ENCODE measurements at places on chromosomes 3 and 15. TPM values are rescaled to one million over a fixed set of nuclear protein-coding genes. Genes with fewer than 3 reads are reported as not detected.

GRCh38 chr3:42051384-42052131 lies 39.6 kb upstream of the TRAK1 start:
- no peak for DNase-seq

DNA sequence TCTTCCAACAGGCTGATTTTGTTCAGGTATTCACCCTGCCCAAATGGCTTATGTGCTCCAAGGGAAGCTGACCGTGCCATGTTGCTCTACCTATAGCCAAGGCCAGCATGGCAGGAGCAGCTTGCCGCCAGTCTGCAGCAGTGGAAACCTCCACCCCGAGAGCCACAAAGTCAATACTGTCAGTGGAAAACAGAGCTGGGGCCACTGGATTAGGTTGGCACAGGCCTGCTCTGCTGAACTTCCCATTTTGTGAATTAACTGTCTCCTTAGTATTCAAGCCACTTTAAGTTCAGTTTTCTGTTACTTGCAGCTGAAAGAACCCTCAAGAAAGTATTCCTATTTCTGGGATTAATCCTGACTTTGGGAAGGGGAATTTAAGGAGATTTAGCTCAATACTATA lies 63.8 kb upstream of the XCR1 start:
- no peak for DNase-seq

GRCh38 chr3:9302425-9303181 lies 53.2 kb upstream of the SRGAP3 start:
- peak; percentile 77 for DNase-seq

DNA sequence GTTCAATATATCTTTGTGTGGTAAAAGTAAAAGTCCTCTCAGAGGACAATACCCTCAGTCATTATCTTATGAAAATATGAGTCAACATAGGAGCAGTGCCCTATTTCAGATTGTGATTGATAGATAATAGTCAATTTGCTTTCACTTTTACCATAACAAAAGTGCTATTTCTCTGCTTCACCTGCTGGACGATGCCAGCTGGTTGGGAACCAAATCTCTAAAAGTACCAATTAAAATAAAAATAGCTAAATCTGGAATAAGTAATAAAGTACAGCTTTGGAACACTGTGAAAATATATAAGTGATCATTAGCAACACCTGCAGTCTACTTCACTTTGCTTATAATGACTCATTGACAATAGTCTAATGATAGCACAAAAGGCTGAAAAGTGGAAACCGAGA lies 390.3 kb upstream of the AGTR1 start:
- DNase-seq, result no peak

DNA sequence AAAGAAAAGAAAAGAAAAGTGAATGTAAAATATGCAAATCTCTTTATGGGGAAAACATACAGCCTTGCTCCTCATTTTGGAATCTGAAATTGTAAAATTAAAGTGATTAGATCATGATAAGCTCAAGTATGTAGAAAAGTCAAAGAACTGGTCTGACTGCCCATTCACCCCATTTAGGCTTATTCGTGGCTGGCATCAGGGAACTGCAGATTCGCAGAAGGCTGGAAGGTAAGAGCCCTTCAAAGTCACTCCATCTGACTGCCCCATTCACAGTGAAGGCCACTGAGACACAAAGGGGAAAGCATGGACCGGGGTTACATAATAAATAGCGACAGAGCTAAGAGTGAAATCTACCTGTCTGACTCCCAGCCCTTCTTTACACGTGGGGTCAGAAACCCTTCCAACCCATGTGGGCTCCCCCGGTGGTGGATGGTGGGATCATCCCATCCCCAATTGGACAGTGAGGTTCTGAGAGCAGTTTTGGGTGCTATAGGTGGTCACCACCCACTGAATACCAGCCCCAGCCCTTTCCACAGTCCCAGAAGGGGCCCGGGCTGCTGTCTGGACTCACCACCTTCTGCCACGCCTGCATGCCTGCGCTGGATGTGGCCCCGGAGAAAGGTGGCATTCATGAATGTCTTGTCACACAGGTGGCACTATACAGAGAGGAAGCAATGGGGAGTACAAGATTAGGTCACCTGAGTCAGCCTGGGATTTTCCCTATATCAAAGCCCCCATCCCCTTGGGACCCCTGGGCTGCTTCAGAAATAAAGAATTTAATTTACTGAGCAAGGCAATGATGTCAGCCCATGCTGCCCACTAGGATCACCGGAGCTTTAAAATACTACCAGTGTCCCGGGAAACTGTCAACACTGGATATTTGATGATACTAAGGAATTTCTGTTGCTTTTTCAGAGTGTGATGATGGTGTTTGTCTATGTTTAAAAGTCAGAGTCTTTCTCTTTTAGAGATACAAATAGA lies 17.9 kb downstream of the DZIP1L start:
- no peak for DNase-seq

- DNase-seq, result no peak
These were observed 317 bp downstream of the ROBO2 start for GRCh38 chr3:77040216-77040615.

GRCh38 chr15:83250781-83251180 lies 33.7 kb downstream of the BNC1 start:
- no peak for DNase-seq

DNA sequence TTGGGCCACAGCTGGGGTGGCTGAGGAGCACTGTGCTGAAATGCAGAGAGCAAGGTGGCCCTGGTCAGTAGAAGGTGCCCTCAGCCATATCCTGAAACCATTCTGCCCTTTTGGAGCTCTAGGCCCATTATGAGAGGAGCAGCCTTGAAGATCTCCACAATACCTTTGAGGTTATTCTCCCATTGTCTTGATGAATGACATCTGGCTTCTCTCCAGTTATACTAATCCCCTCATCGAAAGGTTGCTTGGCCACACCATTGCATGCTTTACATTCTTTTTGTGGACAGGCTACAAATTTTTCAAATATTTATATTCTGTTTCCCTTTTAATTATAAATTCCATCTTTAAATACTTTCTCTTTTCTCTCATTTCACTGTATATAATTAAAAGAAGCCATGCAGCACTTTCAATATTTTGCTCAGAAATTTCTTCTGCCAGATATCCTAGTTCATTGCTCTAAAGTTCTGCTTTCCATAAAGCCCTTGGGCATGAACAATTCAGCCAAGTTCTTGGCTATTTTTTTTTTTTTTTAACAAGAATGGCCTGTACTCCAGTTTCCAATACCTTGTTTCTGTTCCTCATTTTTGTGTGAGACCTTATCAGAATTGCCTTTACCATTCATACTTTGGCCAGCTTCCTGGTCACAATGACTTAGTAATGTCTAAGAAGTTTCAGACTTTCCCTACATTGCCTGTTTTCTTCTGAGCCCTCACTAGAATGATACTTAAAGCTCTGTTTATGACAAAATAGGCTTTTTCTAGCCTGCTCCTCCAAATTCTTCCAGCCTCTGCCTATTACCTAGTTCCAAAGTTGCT lies 138.9 kb upstream of the SGO1 start:
- no peak for DNase-seq

GRCh38 chr15:76994971-76995945 lies at the start of gene PSTPIP1:
Gene PSTPIP1 (plus strand): TSS chr15:76995126. CDS start chr15:76995574, 448 bp downstream.
- peak; percentile 84 for DNase-seq

DNA sequence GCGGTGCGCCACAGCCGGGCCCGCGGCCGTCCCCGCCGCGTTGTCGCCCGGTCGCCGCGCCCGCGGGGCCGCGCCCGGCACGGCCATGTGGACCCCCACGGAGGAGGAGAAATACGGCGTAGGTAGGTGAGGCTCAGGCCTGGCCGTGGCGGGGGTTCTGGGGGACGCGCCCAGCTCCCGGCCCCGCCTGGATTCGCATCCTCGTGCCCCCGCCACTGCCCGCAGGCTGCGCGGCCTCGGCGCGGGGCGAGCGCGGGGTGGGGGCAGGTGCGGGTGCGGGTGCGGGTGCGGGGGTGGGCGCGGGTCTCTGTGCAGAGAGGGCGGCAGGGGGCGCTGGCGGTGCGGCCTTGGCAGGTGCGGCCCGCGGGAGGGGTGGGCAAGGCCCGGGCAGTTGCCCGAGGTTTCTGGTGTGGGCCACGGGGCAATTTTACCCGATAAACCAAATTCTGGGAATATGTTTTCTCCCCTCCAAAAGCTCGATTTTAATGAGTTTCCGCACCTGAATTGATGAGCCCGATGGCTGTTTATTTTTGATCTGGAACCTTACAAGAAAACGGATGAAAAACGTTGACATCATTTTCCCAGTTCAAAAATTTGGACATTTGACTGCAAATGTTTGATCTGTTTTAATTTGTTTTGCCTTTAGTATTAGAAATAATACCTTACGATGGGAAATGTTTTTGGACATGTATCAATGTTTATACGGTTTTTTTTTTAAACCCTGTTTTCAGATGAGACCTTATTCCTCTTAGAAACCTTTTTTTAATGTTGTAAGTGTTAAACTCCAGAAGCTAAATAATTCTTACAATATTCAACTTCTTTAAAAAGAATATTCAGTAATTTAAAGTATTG lies 678 bp downstream of the DOCK3 start:
- DNase-seq, result peak; percentile 58

GRCh38 chr15:74489518-74490338 lies 28.8 kb upstream of the UBL7 start:
- peak; percentile 75 for DNase-seq

GRCh38 chr3:125679258-125679657 lies 84.0 kb upstream of the OSBPL11 start:
- no peak for DNase-seq

- peak; percentile 24 for DNase-seq
These were observed 225.8 kb upstream of the DPPA4 start for GRCh38 chr3:109563149-109563548.

DNA sequence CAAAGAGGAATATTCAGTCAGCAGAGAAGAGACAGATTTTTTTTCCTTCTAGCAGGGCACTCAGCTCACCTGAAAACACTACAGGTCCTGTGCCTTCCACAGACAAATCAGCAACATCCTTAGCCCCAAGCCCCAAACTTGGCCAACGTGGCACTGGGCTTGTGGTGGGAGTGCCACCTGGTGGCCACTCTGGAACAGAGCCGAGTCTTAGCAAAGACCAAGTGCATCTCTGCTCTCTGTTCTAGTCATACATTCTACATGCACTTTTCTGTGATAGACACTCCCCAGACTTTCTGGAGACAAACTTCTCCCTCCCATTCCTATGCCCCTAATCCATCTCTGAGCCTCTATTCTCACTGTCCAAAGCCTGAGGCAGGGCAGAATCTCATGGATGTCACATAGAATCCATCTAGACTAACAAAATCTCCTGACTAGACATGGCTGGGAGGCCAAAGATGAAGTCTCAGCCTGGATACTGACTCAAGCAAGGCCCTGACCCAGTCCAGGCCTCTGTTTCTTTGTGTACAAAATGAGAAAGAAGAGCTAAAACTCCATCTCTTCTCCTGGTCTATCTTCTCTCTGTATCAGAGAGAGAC lies 5.1 kb upstream of the SEMA7A start:
- DNase-seq, result peak; percentile 84

- peak; percentile 47 for DNase-seq
These were observed 15.4 kb upstream of the FGD5 start for GRCh38 chr3:14803101-14803980.

- no peak for DNase-seq
These were observed 33.9 kb upstream of the MRPS22 start for GRCh38 chr3:139309880-139310279.

- no peak for DNase-seq
These were observed 33.1 kb downstream of the PRR20G start for GRCh38 chr3:127254730-127255129.

DNA sequence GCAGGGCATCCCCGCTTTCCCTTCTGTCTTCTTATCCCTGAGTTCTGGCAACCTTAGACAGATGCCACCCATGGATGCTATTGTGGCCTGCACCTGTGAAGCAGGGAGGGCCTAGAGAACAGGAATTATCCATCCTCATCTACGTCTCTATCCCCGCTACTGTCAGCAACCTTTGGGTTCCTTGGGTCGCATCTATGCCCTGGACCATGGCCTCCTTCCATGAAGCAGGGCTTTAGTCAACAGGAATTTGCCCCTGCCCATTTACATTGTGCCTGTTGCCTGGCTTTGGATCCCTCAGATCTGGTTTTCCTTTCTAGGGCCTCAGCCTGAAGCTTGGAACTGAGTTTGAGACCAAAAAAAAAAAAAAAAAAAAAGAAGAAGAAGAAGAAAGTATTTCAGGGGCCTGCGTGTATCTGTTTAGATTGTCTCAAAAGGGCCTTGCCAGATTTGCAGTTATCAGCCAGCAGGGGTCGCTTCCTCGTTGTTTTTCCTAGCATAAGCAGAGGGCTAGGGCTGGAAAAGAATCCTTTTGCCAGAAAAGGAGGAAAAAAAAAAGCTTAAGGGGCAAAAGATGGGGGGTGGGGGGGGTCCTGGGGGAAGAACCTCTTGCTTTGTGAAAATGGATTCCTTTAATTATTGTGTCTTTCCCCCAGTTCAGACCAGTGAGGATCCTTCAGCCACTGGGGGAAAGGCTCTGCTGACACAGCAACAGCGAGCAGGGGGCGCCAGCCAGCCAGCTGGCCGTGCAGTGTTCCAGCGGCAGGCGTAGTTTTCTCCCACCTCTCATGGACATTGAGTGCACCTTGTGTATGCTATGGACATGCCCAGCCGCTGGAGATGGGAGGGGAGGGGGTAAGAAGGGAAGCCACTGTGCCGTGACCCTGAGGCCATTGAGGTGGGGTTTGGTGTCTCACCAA lies 65.7 kb upstream of the ALDH1L1 start:
- peak; percentile 30 for DNase-seq

GRCh38 chr15:88736204-88736603 lies 67.0 kb upstream of the ACAN start:
- DNase-seq, result no peak

- no peak for DNase-seq
These were observed 11.2 kb upstream of the MST1R start for GRCh38 chr3:49914906-49915305.

- DNase-seq, result no peak
These were observed 63.2 kb upstream of the HES1 start for GRCh38 chr3:194072691-194073279.

IL20RB gene
- total RNA-seq, result 1.4 TPM

C2CD4A gene
- total RNA-seq, result 0.23 TPM

NR2E3 gene
- total RNA-seq, result not detected

GUCA1C gene
- total RNA-seq, result not detected

PLA1A gene
- total RNA-seq, result not detected

TMEM40 gene
- not detected for total RNA-seq

RFC4 gene
- 89.3 TPM for total RNA-seq

ABHD14A gene
- 10.8 TPM for total RNA-seq

AMT gene
- 5.2 TPM for total RNA-seq

DZIP1L gene
- 0.05 TPM for total RNA-seq

VEPH1 gene
- not detected for total RNA-seq

SIAH2 gene
- total RNA-seq, result 44.9 TPM

DAZL gene
- not detected for total RNA-seq

AP3B2 gene
- not detected for total RNA-seq

CCR4 gene
- total RNA-seq, result 118 TPM

PLCH1 gene
- 0.08 TPM for total RNA-seq

ISLR gene
- not detected for total RNA-seq

SOX2 gene
- total RNA-seq, result not detected

GOLGA6A gene
- not detected for total RNA-seq

IL5RA gene
- total RNA-seq, result not detected

THPO gene
- total RNA-seq, result not detected

PIF1 gene
- total RNA-seq, result 46.1 TPM

SLITRK3 gene
- not detected for total RNA-seq

FAM174B gene
- 2.8 TPM for total RNA-seq
